Endothelial cell (in vitro differentiated cells): ENCODE measurements at places on chromosomes 1 and 21. TPM values are rescaled to one million over a fixed set of nuclear protein-coding genes. Genes with fewer than 3 reads are reported as not detected.

DNA sequence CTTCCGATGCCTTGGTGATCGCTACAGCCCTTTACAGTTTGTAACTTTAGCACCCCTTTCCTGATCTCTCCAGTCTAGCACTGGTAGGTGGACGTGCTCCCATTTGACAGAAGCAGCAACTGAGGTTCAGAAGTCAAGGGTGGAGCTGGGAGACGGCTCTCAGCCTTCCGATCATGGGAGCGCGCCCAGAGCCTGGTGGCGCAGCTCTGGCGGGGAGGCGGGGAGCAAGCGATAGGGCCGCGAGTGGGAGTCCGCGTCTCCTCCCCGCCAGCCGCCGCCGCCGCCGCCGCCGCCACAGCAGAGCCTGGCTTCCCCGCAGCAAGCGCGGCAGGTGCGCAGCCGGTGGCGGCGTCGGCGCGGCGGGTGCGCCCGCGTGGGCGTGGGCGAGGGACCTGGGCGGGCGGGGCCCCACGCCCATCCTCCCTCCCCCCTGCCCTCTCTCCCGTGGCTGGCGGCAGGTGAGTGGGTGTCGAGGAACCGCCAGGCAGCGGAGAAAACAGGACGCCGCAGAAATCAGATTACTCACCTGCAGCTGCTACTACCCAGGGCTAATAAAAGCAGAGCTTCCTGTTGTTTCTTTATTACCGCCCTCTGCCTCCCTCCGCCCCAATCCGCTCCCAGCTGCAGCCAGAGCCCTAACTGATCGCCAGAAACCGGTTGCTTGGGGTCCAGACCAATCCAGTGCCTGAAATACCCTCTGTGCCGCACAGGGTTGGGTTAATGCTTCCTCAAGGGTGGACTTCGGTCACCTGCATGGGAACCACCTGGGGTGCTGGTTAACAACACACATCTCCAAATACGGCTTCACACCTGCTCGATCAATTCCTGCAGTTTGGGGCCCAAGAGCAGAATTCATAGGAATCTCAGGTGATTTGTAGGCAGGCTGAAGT, 60.2 kb upstream of the ID3 start:
- no peak for DNase-seq
- no peak overlapping the region for H3K27ac ChIP-seq
- H3K4me1 ChIP-seq = peaks cover 20% of the 10 kb centered on the region
- H3K27me3 ChIP-seq = peaks cover 19% of the 10 kb centered on the region
- H3K36me3 ChIP-seq = peaks cover 5% of the 10 kb centered on the region
- peak overlapping the region; percentile 37 for H3K4me3 ChIP-seq

- no peak overlapping the region for H3K4me3 ChIP-seq
- H3K27ac ChIP-seq = no peak overlapping the region
- peaks cover 7% of the 10 kb centered on the region for H3K36me3 ChIP-seq
- H3K4me1 ChIP-seq = peaks cover 28% of the 10 kb centered on the region
- no peaks in the 10 kb centered on the region for H3K27me3 ChIP-seq
Measured at GRCh38 chr1:243791586-243792267, 58.3 kb downstream of the AKT3 start.

DNA sequence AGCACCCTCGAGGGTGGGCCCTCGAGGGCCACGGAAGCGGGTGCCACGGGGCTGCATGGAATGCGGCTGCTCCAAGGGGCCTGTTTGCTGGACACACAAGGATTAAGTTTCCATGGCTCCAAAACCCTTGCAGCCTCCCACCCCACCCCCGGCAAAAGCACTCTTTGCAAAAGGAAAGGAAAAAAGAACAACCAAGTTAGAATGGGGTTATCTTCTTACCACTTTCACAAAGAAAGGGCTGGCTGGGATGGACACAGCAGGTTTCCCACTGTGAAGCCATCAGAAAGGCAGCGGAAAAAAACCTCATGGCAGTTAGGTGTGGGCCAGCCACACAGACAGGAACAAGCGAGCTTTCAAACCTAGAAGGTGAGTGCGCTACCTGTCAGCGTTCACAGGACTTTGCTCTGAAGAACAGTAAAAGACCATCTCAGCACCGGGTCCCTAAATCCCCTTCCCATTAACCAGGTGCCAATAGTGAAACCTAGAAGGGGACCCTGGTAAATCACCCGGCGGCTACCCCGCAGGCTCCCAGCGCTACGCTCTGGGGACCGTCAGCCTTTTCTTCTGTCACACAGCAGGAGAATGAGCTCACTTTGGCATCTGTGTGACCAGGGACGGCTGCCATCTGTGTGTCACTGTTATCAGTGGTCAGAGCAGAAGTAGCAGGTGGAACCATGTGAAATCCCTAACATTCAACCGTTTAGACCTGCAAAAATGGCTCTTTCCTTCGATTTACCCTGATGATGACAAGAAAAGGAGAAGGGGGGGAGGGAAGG, 93.0 kb downstream of the SIM2 start:
- H3K27ac ChIP-seq = no peak overlapping the region
- H3K4me3 ChIP-seq = no peak overlapping the region
- peaks cover 23% of the 10 kb centered on the region for H3K36me3 ChIP-seq

DNA sequence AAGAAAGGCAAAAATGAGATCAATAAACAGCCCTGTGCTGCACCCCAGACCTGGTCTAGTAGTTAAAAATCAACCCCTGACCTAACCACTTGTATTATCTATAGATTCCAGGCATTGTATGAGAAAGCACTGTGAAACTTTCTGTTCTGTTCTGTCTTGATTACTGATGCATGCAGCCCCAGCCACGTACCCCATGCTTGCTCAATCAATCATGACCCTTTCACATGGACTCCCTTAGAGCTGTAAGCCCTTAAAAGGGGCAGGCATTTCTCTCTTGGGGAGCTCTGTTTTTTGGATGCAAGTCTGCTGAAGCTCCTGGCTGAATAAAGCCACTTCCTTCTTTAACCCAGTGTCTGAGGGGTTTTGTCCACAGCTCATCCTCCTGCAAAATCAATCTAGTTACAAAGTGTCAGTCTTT, 24.2 kb upstream of the CD34 start:
- peaks cover 17% of the 10 kb centered on the region for H3K4me1 ChIP-seq
- no peak for DNase-seq
- H3K4me3 ChIP-seq = no peak overlapping the region
- no peak overlapping the region for H3K27ac ChIP-seq

DNA sequence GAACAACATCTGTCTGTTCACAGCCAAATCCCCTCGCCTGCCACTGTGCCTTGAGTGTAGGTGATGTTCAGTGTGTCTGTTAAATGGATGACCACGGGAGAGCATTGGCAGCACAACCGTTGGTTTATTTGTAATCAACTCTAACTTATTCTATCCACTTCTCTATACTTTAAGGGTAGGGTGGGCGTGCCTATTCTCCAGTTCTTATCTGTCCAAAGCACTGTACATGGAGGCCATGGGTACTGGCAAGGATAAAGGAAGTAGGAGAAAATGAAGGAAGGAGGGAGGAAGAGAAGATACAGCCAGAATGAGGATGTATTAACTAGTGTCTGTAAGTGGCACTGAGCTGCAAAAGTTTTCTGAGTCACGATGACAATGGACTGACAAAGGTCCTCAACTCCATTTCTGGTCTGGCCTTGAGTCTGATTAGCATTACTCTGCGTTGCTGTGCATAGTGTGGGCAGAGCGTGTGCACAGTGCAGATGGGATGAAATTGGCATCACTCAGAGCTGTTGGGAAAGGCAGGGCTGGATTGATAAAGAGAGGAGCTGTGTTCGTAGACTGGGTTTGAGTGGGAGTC, 7.1 kb downstream of the RHOU start:
- DNase-seq = no peak
- no peak overlapping the region for H3K27ac ChIP-seq
- peaks cover 9% of the 10 kb centered on the region for H3K4me1 ChIP-seq
- peaks cover 4% of the 10 kb centered on the region for H3K27me3 ChIP-seq
- peaks cover 17% of the 10 kb centered on the region for H3K36me3 ChIP-seq

DNA sequence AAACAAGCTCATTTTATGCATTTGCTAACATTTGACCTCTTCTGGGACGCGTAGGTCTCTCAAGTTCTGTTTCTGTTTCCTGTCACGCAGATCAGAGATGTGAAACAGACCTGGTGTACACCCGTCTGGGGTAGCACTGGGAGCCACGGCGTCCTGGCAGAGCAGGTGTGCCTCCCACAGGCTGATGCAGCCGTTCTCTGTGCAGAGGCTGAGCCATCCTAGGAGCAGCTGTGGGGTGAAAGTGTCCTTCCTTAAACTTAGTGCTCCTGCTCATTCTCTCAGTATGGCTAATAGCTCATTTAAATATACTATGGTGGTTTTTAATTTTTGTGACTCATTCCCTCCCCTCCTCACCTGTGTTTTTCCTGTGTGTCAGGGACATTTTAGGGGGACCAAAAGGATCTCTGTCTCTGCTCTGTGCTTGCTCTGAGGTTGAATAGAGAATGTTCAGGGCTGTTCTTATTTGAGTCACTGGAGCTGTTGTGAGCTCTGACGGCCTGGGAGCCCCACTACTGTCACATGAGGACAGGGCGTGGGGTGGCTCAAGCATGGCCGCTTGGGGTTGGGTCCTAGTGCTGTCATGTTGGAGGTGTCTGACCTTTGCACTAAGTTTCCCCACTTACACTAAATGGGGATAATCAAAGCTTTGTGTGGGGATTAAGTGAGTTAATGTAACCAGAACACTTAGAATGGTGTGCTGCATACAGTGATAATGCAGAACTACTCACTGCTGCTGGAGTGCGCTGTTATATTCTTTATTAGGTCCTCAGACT, 43.0 kb downstream of the GALNT2 start:
- peaks cover 2% of the 10 kb centered on the region for H3K27me3 ChIP-seq
- H3K36me3 ChIP-seq = peaks cover 11% of the 10 kb centered on the region
- no peak for DNase-seq
- H3K4me1 ChIP-seq = peaks cover 31% of the 10 kb centered on the region
- H3K4me3 ChIP-seq = no peak overlapping the region
- no peak overlapping the region for H3K27ac ChIP-seq

GRCh38 chr1:3892748-3893147, 7.3 kb downstream of the C1orf174 start:
- no peaks in the 10 kb centered on the region for H3K27me3 ChIP-seq
- no peaks in the 10 kb centered on the region for H3K4me1 ChIP-seq
- H3K4me3 ChIP-seq = no peak overlapping the region
- peaks cover 17% of the 10 kb centered on the region for H3K36me3 ChIP-seq

- no peaks in the 10 kb centered on the region for H3K27me3 ChIP-seq
- no peak overlapping the region for H3K4me3 ChIP-seq
- H3K27ac ChIP-seq = peak overlapping the region; percentile 64
- DNase-seq = no peak
- H3K4me1 ChIP-seq = peaks cover 20% of the 10 kb centered on the region
Measured at GRCh38 chr1:168848051-168848450, 119.0 kb upstream of the DPT start.

DNA sequence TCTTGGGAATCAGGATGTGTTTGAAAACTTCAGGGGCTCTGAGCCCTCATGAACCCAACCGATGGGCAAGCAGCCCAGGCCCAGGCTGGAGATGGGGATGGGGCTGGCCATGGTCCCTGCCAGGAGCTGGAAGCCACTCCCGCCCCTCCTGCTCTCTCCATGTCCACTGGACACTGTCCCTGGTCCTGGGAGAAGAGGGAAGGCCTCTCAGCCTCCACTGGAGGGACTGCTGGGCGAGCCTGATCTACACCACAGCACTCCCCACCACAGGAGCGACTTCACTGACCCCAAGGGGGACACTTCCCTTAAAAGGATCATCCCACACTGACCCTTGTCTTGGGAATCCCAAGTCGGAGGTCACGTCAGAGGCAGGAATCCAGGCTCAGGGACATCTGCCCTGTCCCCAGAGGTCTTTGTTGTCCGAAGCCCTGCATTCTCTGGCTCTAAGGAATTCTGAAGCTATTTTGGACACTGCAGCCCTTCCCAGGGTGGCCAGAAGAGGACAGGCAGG, 16.9 kb upstream of the COL18A1 start:
- H3K4me3 ChIP-seq = no peak overlapping the region
- no peaks in the 10 kb centered on the region for H3K36me3 ChIP-seq
- peaks cover 8% of the 10 kb centered on the region for H3K27me3 ChIP-seq
- no peak for DNase-seq

DNA sequence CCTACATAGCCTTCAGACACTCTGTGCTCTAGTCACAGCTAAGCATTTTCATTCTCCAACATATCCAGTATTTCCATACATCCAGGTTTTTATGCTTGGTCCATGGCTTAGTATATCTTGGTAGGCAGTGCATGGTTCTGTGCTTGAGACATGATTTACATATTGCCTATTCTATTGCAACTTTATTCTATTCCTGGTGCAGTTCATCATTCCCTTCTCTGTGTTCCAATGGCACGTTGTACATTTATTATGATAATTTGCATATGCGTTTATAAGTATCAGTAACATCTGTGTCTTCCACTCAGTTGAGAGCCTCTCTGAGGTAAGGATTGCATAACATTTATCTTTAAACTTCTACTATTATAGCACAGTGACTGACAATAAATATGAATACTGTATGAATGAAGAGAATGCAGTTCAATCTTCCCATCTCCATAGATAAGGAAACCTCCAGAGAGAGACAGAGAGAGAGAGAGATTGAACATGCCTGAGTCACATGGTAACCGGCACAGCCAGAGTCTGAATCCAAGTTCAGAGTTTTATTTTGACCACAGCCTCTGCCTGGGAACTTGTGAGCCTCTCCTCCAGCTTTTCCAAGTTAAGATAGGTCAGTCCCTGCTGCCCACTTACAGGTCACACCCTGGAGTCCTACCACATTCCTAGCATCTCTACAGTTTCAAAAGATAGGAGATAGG, 41.5 kb downstream of the PLPPR5 start:
- H3K27me3 ChIP-seq = no peaks in the 10 kb centered on the region
- H3K27ac ChIP-seq = no peak overlapping the region
- DNase-seq = no peak
- H3K4me1 ChIP-seq = peaks cover 9% of the 10 kb centered on the region
- no peaks in the 10 kb centered on the region for H3K36me3 ChIP-seq

- H3K27ac ChIP-seq = no peak overlapping the region
- peak overlapping the region; percentile 56 for H3K4me3 ChIP-seq
- DNase-seq = no peak
- H3K36me3 ChIP-seq = peaks cover 22% of the 10 kb centered on the region
Measured at GRCh38 chr1:156464825-156465452, 35.6 kb downstream of the MEF2D start.

DNA sequence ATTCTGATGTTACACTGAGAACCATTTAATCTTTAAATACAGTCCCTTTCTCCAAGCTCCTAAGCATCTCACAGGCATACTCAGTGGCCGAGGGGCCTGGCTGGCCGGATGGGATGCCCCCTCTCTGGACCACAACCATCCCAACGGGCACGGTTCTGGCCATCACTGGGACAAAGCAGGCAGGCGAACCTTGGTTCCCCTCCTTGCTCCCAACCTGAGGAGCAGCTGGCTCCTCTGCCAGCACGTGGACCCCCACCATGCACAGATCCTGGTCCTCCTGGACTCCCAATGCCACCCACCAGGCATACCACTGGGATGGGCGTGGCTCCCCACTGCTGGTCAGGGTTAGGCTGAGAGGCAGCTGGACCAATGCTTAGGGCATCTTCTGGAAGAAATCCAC, 19.8 kb upstream of the PRDM16 start:
- no peaks in the 10 kb centered on the region for H3K4me1 ChIP-seq
- no peaks in the 10 kb centered on the region for H3K36me3 ChIP-seq
- peaks cover 6% of the 10 kb centered on the region for H3K27me3 ChIP-seq
- DNase-seq = no peak
- H3K27ac ChIP-seq = no peak overlapping the region

GRCh38 chr1:234519506-234519905, 40.5 kb upstream of the TARBP1 start:
- no peaks in the 10 kb centered on the region for H3K4me1 ChIP-seq
- no peak overlapping the region for H3K27ac ChIP-seq
- no peaks in the 10 kb centered on the region for H3K36me3 ChIP-seq
- no peak overlapping the region for H3K4me3 ChIP-seq
- H3K27me3 ChIP-seq = peaks cover 1% of the 10 kb centered on the region

The SLAMF1 gene
- total RNA-seq = not detected

The PTAFR gene
- 0.72 TPM for total RNA-seq

The ITLN2 gene
- 118 TPM for total RNA-seq
